ENCODE measurements at places on chromosomes 4 and X.

DNA sequence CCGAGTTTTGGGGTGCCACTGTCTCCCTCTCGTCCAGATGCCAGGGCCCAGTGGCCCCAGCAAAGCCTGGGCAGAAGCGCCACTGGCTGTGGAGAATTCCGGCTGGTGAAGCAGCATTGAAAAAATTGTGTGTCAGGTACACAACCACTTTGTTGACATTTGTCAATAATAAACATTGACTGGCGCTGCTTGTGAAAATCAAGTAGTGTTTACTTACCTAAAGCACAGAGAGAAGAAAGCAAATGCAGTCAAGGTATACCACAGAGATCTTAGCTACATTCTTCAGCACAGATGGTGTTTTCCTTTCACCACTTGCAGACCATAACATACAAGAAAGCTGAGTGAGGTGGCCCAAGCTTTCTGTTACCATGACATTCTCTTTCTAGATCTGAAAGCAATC, 14.5 kb upstream of the SLC7A11 start:
- H3K27ac ChIP-seq, result no peak overlapping the region
- no peak for DNase-seq
- no peak overlapping the region for H3K4me3 ChIP-seq
- no peaks in the 10 kb centered on the region for H3K36me3 ChIP-seq
- peaks cover 2% of the 10 kb centered on the region for H3K4me1 ChIP-seq
- H3K27me3 ChIP-seq, result peaks cover 20% of the 10 kb centered on the region

- no peaks in the 10 kb centered on the region for H3K36me3 ChIP-seq
- no peaks in the 10 kb centered on the region for H3K27me3 ChIP-seq
- H3K27ac ChIP-seq, result no peak overlapping the region
Observed at GRCh38 chrX:10685923-10686595, 65.7 kb upstream of the MID1 start.

GRCh38 chr4:186146458-186146857, 42.0 kb downstream of the FAM149A start:
- no peak for DNase-seq
- no peak overlapping the region for H3K4me3 ChIP-seq
- H3K4me1 ChIP-seq, result peaks cover 8% of the 10 kb centered on the region
- H3K27me3 ChIP-seq, result peaks cover 51% of the 10 kb centered on the region
- no peaks in the 10 kb centered on the region for H3K36me3 ChIP-seq
- H3K27ac ChIP-seq, result no peak overlapping the region

- no peak overlapping the region for H3K27ac ChIP-seq
- no peaks in the 10 kb centered on the region for H3K4me1 ChIP-seq
- H3K4me3 ChIP-seq, result no peak overlapping the region
- no peak for DNase-seq
- peaks cover 3% of the 10 kb centered on the region for H3K36me3 ChIP-seq
Observed at GRCh38 chr4:38846015-38846414, 10.6 kb downstream of the TLR6 start.

DNA sequence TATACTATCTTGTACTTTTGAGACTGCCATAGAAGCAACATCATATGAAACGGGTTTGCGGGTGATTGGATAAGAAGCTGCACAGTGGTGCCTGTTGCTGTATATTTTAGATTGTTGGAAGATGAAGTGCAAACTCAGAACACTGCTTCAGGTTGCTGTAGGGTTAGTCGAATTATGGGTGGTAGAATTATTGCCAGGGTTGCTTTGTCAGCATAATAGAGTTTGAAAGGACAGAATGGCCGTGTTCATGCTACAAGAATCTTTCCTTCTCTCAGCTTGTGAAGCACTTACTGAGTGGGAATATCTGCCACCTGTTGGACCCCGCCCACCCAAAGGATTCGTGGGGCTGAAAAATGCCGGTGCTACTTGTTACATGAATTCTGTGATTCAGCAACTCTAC, 115.5 kb downstream of the USP9X start:
- H3K27me3 ChIP-seq, result no peaks in the 10 kb centered on the region
- no peak for DNase-seq
- peaks cover 4% of the 10 kb centered on the region for H3K4me1 ChIP-seq
- H3K36me3 ChIP-seq, result peaks cover 65% of the 10 kb centered on the region

DNA sequence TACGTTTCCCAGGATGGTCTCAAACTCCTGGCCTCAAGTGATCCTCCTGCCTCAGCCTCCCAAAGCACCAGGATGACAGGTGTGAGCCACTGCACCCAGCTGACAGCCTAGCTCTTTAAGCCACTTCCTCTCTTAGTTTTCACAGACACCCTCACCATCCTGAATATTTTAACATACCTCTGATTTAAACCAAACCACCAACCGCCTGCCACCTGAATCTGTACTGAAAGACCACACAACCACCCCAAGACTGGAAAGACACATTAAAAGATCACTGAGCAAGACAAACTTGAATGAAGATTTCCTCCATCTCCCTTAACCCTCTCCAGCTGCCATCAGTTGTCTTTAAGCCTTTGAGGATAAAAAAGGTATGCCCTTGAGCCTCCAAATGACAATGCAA, 110.6 kb downstream of the SH3KBP1 start:
- peaks cover 2% of the 10 kb centered on the region for H3K27me3 ChIP-seq
- H3K27ac ChIP-seq, result peak overlapping the region; percentile 87
- peak; percentile 78 for DNase-seq
- H3K4me3 ChIP-seq, result peak overlapping the region; percentile 17

- DNase-seq, result no peak
- no peak overlapping the region for H3K4me3 ChIP-seq
- H3K27me3 ChIP-seq, result no peaks in the 10 kb centered on the region
- H3K27ac ChIP-seq, result no peak overlapping the region
- no peaks in the 10 kb centered on the region for H3K4me1 ChIP-seq
Observed at GRCh38 chr4:175129797-175130196, 211.6 kb downstream of the ADAM29 start.

GRCh38 chr4:156825074-156825473, 146.5 kb downstream of the PDGFC start:
- no peaks in the 10 kb centered on the region for H3K4me1 ChIP-seq
- no peaks in the 10 kb centered on the region for H3K36me3 ChIP-seq
- H3K27ac ChIP-seq, result no peak overlapping the region
- DNase-seq, result no peak
- H3K27me3 ChIP-seq, result no peaks in the 10 kb centered on the region
- no peak overlapping the region for H3K4me3 ChIP-seq

DNA sequence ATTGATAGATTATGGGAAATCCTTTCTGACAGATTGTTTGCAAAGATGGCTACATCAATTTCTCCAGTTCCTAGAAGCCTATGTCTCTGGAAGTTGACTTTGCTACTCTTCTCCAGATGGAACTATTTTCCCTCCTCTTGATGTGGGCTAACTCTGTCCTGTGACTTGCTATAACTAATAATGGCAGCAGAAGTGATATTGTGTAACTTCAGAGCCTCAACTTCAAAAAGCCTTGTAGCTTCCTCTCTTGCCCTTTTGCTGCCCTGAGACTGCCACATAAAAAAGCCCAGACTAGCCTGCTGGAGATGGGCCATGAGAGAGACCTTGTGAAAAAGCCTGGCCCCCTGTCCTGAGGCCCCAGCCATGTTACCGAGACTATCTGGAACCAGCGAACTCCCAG, 210.7 kb upstream of the SLC7A11 start:
- H3K4me1 ChIP-seq, result no peaks in the 10 kb centered on the region
- DNase-seq, result no peak
- no peak overlapping the region for H3K4me3 ChIP-seq
- no peaks in the 10 kb centered on the region for H3K27me3 ChIP-seq
- no peak overlapping the region for H3K27ac ChIP-seq

- H3K27me3 ChIP-seq, result no peaks in the 10 kb centered on the region
- no peak overlapping the region for H3K4me3 ChIP-seq
- H3K36me3 ChIP-seq, result no peaks in the 10 kb centered on the region
- no peaks in the 10 kb centered on the region for H3K4me1 ChIP-seq
Observed at GRCh38 chrX:25941087-25941486, 197.1 kb upstream of the MAGEB18 start.

DNA sequence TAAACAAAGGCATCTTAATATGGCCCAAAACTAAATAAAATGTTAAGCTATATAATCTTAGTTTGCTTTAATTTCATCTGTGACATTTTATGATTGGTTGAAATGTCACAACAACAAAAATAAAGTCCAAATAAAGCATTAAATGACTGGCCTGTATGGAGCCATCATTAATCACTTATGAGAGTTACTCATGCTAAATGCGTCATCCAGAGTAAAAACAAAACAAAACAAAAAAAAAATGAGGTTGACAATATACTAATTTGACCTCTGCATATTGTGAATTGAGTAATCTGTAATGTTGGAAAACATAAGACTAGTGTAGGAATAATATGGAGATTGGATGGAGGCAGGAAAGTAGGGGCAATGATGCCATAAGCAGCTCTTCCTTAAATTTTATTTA, 139.7 kb downstream of the MAPK10 start:
- DNase-seq, result no peak
- no peak overlapping the region for H3K27ac ChIP-seq
- H3K4me3 ChIP-seq, result no peak overlapping the region

GRCh38 chrX:63746715-63747114, 38.3 kb downstream of the ARHGEF9 start:
- no peak for DNase-seq
- peak overlapping the region; percentile 29 for H3K4me3 ChIP-seq
- H3K27me3 ChIP-seq, result no peaks in the 10 kb centered on the region
- H3K4me1 ChIP-seq, result peaks cover 86% of the 10 kb centered on the region
- peaks cover 22% of the 10 kb centered on the region for H3K36me3 ChIP-seq

DNA sequence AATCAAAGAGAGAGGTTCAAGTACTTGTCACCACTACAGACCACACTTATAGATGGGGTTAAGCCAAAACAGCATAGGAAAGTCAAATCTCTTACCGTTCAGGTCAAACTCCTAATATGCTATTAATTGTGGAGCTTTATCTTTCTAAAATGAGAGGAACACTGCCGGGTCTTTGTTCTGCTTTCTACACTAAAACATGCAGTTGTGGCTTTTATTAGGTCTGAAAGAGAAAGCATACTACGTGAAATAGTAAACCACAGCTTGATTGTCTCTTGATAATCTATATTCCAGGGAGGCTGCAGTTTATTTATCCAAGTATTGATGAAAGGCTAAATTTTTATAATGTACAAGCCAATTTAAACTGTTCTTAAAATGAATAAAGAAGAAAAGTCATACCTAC, 12.3 kb upstream of the INPP4B start:
- H3K4me1 ChIP-seq, result no peaks in the 10 kb centered on the region
- H3K27ac ChIP-seq, result no peak overlapping the region
- H3K27me3 ChIP-seq, result peaks cover 29% of the 10 kb centered on the region
- no peaks in the 10 kb centered on the region for H3K36me3 ChIP-seq
- H3K4me3 ChIP-seq, result no peak overlapping the region

DNA sequence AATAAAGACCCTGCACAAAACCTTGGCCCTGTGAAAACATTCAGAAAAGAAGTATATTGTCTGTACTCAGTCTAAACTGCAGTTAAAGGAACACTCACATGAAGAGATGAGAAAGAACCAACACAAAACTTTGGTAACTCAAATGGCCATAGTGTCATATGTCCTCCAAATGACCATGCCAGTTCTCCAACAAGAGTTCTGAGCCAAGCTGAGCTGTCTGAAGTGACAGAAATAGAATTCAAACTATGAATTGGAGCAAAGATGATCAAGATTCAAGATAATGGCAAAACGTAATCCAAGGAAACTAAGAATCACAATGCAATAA, 739.3 kb upstream of the NDST4 start:
- no peak overlapping the region for H3K4me3 ChIP-seq
- no peaks in the 10 kb centered on the region for H3K4me1 ChIP-seq
- H3K27me3 ChIP-seq, result no peaks in the 10 kb centered on the region
- DNase-seq, result no peak
- no peak overlapping the region for H3K27ac ChIP-seq
- H3K36me3 ChIP-seq, result no peaks in the 10 kb centered on the region

DNA sequence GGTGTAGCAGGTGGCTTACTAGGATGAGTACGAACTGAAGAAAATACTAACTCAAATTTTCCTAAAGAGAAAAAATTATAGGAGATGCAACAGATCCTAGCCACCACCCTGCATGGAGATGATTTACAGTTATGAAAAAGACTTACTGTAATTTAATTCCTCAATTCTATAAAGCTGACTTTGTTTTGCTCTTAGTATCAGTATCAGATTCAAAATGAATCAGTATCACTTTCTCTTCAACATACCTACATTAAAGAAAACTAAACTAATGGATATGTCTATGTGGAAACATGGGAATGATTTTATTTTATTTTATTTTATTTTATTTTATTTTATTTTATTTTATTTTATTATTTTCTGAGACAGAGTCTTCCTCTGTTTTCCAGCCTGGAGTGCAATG, 525.8 kb downstream of the NLGN4X start:
- H3K36me3 ChIP-seq, result no peaks in the 10 kb centered on the region
- H3K27me3 ChIP-seq, result no peaks in the 10 kb centered on the region
- H3K4me1 ChIP-seq, result no peaks in the 10 kb centered on the region
- H3K4me3 ChIP-seq, result no peak overlapping the region

- H3K4me3 ChIP-seq, result no peak overlapping the region
- no peaks in the 10 kb centered on the region for H3K27me3 ChIP-seq
- H3K27ac ChIP-seq, result no peak overlapping the region
- no peak for DNase-seq
- no peaks in the 10 kb centered on the region for H3K36me3 ChIP-seq
Observed at GRCh38 chrX:15215366-15215765, 54.5 kb downstream of the ASB9 start.

DNA sequence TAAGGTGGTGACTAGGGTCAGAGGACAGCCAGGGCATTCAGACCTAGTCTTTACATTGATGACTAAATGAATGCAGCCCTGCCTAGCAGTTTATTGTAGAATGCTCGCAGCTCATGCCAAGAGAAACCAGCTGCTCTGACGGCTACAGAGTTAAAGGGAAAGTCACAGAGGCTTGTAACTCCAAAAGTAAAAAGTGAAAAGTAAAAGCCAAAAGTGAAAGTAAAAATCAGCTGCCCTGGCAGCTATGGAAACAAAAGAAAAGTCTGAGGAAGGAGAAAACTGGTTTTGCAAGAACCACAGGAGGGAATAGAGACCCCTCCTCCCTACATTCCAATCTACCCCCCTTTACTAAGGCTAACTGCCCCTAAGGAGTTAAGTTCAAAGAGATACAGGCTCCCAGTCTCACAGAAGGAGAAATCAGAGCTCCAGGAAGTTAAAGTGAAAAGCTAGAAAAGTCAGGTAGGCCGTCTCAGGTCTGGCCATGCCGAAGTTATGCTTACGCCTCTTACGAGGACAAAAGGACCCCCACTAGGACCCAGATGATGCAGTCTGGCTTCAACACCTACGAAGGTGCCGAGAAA, 6.0 kb downstream of the GAGE10 start:
- peaks cover 13% of the 10 kb centered on the region for H3K4me1 ChIP-seq
- DNase-seq, result no peak
- no peaks in the 10 kb centered on the region for H3K36me3 ChIP-seq
- peak overlapping the region; percentile 60 for H3K4me3 ChIP-seq
- peak overlapping the region; percentile 15 for H3K27ac ChIP-seq

GRCh38 chr4:36414248-36414647, 132.8 kb downstream of the DTHD1 start:
- no peak overlapping the region for H3K4me3 ChIP-seq
- H3K36me3 ChIP-seq, result no peaks in the 10 kb centered on the region
- H3K27ac ChIP-seq, result no peak overlapping the region
- peaks cover 43% of the 10 kb centered on the region for H3K27me3 ChIP-seq

GRCh38 chr4:54256491-54257486, 27.7 kb downstream of the PDGFRA start:
- no peak overlapping the region for H3K4me3 ChIP-seq
- no peak overlapping the region for H3K27ac ChIP-seq
- no peaks in the 10 kb centered on the region for H3K4me1 ChIP-seq
- H3K36me3 ChIP-seq, result no peaks in the 10 kb centered on the region

All from activated CD8-positive, alpha-beta memory T cell treated with anti-CD3 and anti-CD28 coated beads, Interleukin-2, amount 10 ng/mL, durations not matched to agents 7 days and 5 days (primary cell).